ENCODE measurements at places on chromosomes 3 and 15.

DNA sequence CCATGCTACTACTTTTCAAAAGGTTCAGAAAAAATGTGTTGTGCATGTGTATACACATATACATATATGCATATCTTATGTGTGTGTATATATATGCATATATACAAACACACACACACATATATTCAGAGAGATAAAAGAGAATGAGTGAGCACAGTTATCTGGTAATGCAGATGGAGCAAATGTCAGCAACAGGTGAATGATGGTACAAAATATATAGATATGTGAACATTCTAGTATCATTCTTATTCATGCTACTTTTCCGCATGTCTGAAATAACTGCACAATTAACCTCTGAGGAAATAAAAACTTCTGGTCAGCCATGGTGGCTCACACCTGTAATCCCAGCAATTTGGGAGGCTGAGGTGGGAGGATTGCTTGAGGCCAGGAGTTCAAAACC, 222.6 kb upstream of the NANOGP8 start:
- DNase-seq: no peak

- no peak for DNase-seq
Observed at GRCh38 chr3:193959861-193960260, 176.1 kb upstream of the HES1 start.

DNA sequence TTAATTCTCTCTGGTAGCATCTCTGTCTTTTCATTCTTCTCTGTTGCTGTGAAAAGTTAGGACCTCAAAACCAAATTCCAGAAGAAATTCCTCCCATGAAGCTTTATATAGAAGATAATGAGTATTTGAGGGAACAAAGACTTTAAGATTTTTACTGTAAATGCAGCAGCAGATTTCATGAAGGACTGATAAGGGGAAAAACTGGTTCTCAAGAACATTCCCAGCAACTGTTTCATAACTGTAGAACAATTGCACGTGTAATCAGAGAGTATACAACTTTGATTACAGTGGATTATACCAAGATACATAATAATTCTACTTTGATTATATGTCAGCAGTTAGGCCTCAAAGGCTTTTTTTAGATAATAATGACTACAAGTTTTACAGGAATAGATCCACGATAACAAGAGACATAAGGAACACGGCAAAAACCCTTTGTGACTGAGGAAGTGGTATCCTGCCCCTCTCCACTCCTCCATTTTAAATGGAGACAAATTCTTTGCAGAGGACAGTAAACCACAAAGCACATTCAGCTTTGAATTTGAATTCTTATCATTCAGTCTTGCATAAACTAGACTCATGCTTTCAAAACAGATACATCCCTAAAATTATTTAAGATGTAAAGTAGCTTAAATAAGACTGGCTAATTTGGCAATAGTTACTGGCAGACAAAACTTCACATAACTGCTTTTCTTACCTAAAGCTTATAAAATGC, 42.9 kb upstream of the DIPK2A start:
- DNase-seq: no peak

DNA sequence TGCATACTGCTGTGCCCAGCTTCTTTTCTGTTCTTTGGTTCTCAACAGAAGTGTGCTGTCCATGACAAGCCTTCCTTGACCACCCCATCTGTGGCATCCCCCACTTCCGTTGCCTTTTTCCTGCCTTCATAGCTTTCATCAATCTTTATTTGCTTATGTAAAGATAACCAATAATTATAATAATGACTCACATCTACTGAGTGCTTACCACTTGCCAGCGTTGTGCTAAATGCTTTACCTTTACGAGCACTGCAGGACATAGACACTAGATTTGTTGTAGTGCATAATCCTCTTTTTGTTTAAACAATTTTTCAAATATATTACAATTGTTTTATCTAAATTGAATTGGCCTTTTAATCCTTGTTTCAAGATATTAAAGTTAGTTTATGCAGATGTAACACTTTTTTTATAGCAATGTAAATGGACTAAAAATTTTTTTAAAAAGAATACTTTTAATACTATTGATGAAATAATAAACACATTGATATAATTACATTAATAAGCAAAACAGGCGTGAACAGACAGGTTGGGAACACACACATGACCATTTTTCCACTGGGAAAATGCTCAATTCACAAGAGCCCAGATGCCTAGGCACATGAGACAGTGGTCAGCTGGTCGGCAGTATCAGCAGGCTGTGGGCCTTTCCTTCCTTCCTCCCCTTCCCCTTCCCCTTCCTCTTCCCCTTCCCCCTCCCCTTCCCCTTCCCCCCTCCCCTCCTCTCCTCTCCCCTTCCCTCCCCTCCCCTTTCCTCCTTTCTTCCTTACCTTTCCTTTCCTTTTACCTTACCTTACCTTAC, 42.5 kb downstream of the TRAK1 start:
- DNase-seq: no peak

DNA sequence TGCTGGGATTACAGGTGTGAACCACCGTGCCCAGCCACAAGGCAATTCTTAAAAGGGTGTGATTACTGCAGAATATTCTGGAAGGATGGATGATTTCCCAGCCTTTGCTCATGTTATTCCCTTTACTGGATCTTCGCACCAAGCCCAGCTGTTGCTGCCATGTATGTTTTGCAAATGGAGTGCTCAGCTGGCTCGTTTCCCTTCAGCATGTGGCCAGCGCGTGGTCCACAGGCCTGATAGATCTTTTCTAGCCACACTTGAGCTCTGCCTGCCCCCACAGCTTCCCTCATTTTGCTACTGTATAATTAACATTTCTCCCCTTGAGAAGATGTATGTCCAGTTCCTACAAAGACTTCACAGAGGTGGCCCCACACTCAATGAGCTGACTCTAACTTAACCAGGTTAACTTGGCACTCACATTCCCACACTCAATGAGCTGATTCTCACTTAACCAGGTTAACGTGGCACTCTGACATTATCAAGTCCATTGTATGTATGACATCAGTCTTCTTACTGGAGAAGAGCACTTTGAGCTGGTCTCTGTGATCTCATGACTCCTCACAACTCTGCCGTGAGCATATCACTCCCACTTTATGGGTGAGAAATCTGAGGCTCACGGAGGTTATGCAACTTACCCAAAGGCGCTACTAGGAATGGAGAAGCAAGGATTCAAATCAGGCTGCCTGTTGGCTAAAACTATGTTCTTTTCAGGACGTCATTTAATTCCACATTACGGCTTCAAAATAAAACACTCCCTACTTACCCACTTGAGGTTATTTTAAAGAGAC, 49.2 kb downstream of the TM4SF4 start:
- DNase-seq: no peak

- DNase-seq: no peak
Observed at GRCh38 chr3:21599890-21600289, 151.1 kb downstream of the ZNF385D start.

GRCh38 chr3:38148311-38148882, 9.9 kb downstream of the MYD88 start:
- no peak for DNase-seq

DNA sequence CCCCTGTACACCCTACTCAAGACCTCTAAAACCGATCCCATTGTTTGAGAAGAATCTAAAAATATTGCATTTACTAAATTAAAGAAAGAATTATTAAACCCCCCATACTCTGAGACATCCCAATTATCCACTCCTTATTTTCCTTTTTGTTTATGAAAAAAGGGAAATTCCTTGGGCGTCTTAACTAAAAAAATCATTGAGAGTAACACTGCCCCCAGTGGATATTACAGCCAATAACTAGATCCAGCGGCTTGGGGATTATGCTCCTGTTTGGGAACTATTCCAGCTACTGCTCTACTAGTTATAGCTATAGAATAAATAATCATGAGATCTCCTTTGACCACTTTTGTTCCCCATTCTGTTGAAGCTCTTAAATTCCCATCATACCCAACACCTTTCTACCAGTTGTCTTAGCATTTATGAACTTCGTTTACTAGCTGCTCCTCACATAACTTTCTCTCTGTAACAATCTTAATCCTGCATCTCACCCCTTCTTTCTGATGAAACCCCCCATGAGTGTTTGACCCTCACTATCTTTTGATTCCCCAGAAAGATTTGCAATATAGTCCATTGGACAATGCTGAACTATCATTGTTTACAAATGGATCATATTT, 12.7 kb upstream of the CFAP91 start:
- no peak for DNase-seq

DNA sequence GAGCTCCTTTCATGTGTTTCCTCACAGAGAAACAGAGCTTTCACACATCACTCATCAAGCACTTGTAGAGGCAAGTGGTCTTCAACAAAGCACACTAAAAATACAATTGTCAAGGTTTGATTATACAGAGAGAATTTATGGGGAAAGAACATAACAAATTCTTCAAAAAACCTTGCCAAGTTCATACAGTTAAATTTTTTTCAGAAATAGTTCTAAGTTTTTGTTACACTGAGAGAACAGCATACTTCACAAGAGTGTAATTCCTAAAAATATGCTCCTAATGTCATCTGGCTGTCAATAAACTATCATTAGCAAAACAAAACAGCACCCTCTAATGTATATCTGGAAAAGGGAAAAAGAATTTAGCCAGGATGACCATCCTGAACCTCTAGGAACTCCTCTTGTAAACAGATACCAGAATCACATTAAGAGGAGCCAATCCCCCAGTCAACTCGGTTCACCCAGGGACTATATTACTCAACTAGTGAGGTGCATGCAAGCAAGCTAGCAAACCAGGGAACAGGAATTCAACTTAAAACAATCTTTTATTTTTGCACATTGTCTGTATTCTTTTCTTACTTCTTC, 63.3 kb downstream of the RAD18 start:
- no peak for DNase-seq

DNA sequence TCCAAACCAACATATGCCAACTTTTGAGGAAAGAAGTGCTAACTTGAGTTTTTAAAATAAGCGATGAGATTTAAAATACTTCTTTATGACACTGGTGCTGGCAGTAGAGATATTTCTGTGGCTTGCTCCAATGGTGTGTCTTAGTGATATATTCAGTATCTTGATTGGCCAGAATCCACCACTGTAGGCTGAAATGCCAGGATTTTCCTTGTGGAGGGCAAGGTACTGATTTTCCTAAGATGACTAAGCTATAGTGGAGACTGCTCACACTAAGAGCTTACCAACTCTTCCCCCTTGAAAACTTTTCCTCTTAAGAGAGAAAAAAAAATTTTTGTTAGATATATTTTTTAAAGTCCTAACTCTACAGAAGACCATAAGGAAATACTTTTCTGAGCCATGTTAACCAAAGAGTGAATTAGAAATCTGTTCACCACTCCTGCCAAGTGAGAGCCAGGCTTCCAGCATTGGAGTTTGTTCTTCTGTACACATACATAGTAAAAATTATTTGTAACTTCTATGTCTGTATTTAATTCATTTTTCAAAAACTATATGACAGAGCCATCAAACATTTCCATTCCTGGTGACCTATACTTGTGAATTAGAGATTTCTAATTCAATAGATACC, 109.1 kb downstream of the PPP2R3A start:
- no peak for DNase-seq

DNA sequence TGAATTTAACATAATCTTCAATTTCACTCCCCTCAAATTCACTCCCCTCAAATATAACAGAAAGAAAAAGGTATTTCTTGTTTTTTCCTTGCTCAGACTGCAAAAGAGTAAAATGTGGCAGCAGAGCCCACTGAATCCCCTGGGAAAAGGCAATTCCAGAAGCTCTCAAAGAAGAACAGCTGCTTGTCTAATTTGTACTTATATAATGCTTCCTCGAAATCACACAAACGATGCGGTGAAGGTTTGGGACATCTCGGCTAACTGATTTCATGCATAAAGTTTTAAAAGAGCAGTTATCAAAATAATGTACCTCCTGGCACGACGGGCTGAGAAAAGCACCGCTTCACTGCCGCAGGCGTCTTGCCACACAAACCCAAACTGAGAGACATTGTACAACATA, 10.7 kb downstream of the BDH1 start:
- DNase-seq: no peak

- DNase-seq: no peak
Observed at GRCh38 chr15:74622758-74623157, 7.1 kb downstream of the CLK3 start.

DNA sequence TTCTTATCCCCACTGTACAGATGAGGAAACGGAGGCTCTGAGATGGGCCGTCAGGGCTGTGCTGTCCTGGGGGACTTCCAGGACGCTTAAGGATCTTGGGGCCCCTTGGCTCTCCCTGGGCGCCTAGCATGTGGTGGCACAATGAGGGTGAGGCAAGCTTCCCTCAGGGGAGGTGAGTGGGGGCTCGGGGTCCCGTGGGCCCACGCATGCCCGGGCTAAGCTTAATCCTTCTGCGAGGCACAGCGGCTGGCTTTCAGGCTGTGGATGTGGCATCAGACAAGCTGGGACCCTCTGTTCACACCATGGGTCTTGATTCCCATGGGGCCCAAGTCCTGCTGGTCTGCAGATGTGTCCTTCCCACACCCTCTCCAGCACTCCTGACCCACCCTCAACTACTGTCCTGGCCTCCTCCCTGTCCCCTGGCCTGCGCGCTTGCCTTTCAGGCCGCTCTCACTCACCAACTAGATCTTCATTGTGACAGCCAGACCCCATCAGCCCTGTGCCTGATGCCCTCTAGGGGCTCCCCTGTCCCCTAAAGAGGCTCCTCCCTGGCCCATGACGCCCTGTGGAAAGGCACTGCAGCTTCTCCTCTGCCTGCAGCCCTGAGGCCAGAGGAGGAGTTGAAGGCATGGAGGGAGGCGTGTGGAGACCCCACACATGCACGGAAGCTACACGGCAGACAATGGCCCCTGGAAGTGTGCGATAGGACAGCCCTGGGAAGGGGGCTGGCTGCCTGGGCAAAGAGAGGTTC, 11.3 kb downstream of the DUSP7 start:
- DNase-seq: no peak

DNA sequence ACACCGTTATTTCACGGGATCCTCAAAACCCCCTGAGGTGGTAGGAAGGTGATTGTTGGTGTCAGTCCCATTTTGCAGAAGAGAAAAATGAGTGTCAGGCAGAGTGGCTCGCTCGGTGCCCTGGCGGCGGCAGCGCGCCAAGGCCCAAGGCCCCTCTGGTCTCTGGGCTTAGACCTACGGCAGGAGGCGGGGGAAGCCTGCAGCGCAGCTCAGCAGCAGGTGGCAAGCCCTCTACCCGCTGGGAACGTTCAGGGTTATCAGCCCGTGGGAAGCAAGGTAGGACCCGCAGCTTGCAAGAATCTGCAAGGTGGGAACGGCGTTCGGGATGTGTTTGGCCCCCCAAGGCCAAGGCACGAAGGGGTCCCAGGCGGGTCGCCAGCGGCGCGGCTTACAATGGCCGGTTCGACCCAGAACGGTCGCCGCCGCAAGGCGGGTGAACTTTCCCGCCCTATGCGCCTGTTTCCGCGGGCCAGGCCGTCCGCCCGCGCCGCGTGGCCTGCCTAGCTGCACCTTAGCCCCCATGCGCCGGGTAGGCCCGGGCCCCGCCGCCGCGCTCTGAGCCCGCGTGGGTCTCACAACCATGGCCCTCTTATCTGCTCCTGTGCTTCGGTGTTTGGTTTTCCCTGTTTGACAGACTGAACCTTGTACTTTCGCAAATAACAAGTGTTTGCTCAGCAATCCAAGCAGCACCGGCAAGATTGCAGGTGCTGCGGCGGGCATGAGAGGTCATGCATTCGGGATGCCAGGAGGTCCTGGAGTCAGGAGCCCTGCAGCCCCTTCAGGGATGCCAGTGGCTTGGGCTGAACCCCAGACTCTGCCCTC, 39.7 kb downstream of the CCNL1 start:
- no peak for DNase-seq

GRCh38 chr15:31004220-31004733, 12.8 kb upstream of the MTMR10 start:
- no peak for DNase-seq

Measured in CD4-positive, alpha-beta T cell treated with Interleukin-6 at 100 ng/mL for 8 hours (primary cell).